ENCODE measurements at places on chromosomes 13 and 19.

DNA sequence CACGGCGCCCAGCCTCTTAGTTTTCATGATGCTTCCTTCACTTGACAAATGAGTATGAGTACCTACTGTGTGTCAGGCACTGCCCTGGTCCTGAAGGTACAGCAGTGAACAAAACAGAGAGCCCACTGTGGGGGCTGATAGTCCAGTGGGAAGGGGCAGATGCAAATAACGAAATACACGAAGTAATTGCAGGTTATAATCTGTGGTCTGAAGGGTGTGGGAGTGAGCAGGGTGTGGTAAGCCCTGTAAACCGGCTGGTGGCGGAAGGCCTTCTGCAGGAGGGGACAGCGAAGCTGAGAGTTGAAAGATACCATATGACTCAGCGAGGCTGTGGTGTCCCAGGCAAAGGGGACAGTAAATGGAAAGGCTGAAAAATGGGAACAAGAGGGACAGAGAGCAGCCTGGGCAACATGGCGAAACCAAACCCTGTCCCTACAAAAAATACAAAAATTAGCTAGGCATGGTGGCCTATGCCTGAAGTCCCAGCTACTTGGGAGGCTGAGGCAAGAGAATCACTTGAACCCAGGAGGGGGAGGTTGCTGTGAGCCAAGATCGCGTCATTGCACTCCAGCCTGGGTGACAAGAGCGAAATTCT, 60.5 kb downstream of the MAP4K1 start:
- peak; percentile 50 for DNase-seq

GRCh38 chr19:38642176-38642575, 5.3 kb upstream of the ACTN4 start:
- DNase-seq, result no peak

DNA sequence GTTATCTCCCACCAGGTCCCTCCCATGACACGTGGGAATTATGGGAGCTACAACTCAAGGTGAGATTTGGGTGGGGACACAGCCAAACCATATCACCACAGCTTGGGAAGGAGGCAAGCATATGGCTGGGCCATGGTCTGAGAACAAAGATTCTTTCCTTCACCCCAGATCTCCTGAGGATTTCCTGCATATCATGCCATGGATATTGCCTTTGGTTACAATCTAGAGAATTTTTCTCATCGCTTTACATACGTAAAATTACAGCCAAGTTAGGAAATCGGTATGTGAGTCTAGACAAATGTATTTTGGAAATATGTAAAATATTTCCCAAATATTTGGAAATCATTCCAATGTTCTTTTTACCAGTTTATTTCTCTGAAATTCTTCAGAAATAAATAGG, 398.3 kb downstream of the RFC3 start:
- DNase-seq, result no peak

GRCh38 chr13:74450964-74451363, 316.8 kb upstream of the KLF12 start:
- no peak for DNase-seq

- no peak for DNase-seq
Measured at GRCh38 chr13:99404005-99404755, 97.0 kb upstream of the GPR183 start.

- DNase-seq, result peak; percentile 90
Measured at GRCh38 chr19:1248786-1249297, 459 bp downstream of the MIDN start.

DNA sequence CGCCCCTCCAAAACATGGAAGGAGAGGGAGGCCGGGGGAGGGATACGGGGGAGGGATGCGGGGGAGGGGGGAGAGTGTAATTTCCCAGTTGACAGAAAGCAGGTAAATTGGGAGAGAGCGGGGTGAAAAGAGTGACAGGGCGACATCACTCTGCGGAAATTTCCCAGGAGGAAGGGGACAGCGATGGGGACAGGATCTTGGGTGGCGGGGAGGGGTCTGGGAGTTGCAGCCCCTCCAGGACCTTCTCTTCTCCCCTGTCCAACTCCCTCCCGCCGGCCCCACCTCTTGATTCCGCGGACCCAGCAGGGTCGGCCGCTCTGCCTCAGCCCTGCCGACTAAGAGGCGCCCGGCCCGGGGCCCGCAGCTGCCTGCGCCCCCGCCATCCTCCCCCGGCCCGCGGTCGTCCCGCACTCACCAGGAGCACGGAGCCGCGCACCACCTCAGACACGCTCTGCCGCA, 108.0 kb upstream of the DOCK9 start:
- DNase-seq, result no peak

- no peak for DNase-seq
Measured at GRCh38 chr13:31115616-31116015, 46.1 kb downstream of the HSPH1 start.

GRCh38 chr19:35556025-35556590, 7.3 kb downstream of the ATP4A start:
- DNase-seq, result no peak

GRCh38 chr19:15042003-15042402, 7.3 kb upstream of the CASP14 start:
- no peak for DNase-seq

DNA sequence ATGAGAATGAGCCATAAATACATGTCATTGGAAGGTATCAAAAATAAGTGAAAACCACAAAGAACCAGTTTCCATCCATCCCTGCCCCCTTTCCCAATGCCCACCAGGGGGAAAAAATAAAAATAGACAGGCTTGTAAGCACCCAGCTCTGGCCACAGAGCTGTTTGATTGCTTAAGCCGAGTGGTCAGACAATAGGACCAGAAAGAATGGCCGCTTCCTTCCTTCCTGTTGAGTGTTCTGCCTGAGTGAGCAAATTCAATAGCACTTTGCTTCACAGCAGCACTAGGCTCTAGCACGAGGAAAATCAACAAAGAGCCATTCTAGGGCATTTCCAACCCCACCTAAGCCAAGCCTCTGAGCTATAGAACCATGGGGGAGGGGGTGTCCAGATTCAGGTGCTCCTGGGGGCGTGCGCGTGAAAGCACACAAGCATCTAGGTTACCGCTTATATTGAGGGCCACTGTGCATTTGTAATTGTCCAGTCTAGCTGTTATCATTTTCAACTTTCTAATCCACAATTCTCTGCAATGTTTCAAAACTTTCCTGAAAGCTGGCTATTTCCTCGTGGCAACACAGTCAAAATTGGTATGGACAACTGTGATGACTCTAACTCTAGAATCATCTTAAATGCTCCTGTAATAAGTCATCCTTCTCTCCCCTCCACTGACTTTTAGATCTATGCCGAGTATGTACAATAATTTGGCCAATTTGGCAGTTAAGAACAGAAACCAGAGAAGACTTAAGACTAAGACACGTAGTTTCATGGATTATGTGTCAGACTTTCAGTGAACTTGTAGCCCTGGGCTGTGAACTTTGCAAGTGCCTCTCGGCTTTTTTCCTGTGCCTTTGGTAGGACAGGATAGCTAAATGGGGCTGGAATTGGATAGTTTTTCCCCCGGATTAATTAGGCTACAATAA, 64.3 kb downstream of the SPRY2 start:
- DNase-seq, result no peak

DNA sequence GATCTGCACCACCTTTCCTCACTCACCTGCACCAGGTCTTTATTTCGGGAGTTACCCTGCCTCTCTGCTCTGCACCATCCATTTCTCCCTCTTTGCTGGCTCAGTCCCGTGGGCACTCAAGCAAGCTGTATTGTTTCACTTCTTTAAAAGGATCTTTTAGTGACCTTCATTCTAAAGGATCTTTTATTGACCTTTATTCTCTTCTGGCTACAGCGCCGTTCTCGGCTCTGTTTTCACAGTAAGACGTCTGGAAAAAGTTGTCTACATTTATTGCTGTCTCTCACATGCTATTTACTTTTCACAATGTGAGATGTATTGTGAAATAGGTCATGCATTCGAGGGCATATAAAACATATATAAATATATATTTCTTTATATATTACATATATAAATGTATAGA, 35.6 kb upstream of the ARGLU1 start:
- no peak for DNase-seq

DNA sequence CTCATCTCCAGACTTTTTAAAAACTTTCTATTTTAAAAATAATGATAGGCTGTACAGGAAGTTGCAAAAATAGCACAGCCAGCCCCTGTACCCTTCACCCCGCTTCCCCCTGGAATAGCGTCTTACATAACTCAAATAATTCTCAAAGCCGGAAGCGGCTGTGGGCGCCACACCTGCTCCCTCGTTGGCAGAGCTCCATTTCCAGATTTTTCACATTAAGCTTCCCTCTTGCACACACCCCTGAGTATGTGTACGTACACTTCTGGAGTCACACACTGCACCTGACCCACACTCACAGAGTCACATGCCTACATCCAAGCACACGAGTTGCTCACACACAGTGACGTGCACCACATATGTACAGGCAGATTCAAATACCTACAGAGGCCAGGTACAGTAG, 24.9 kb upstream of the DPP9 start:
- DNase-seq, result no peak

- no peak for DNase-seq
Measured at GRCh38 chr13:34762312-34762711, 179.8 kb upstream of the NBEA start.

- DNase-seq, result no peak
Measured at GRCh38 chr13:72523593-72523992, 203.8 kb downstream of the MZT1 start.

GRCh38 chr19:31263328-31263727, 85.9 kb downstream of the TSHZ3 start:
- no peak for DNase-seq
